ENCODE measurements at places on chromosomes 1 and 21. TPM values are rescaled to one million over a fixed set of nuclear protein-coding genes. Genes with fewer than 3 reads are reported as not detected.

DNA sequence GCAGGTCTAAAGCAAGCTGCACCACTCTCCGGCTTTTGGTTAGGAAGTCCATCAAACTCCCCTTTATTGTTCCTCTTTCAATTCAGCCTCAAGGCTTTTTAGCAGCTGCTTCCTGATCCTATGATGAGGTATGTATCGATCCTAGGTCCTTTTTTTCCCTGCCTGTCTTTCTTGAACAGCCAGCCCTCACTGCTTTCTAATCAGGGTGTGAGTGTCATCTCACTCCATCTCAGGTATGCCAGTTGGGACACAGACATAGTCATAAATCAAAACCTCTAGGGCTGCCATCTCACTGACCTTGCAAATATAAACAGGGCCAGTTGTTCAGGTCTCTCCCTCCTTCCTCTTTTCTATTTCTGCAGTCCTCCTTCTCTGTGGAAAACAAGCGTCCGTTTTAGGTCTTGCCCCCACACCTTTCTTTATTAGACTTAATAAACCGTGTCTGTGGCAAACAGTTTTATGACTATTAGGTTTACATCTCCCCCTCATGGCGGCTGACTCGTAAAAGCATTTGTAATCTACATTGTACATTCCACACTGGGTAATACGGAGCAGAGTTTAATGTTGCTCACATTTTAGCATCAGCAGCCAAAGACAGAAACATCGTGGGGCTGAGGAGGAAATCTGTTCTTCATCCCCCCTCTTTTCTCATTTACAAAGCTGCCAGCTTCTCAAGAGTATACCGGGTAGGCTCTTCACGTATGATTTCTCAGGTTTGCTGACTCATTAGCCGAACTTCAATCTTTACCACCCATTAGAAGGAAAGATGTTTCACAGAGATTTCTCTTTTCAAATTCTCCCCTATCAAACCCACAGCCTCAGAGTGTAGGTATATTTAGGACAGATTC is 11.6 kb downstream of the STYXL2 start:
- H3K27me3 ChIP-seq = no peaks in the 10 kb centered on the region
- H3K4me3 ChIP-seq = no peak overlapping the region
- DNase-seq = no peak

DNA sequence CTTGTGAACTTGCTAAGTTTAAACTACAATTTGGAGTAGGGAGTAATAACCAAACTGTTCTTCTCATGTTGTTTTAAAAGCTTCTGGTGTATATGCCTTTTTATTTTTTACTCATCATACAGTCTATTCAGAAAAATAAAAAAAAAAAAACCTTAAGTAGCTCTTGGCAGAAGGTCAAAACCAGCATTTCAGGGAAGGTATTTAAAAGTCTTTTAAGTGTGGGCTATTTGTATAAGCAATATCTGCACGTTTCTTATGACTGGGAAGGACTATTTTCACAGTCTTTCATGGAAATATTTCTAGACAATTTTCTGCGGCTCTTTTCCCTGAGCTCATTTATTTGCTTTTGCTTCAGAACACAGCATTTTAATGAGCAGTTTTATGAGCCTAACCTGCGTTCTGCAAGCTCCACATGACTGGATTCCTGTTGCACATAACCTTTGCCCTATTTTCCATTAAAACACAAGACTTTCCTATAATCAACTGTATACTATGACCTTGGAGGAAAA is 60.9 kb upstream of the C1orf105 start:
- peak overlapping the region; percentile 92 for H3K27ac ChIP-seq
- H3K4me3 ChIP-seq = peak overlapping the region; percentile 41
- H3K4me1 ChIP-seq = peaks cover 60% of the 10 kb centered on the region
- H3K27me3 ChIP-seq = no peaks in the 10 kb centered on the region

- H3K4me3 ChIP-seq = no peak overlapping the region
- H3K27ac ChIP-seq = no peak overlapping the region
- no peak for DNase-seq
- peaks cover 56% of the 10 kb centered on the region for H3K27me3 ChIP-seq
- peaks cover 22% of the 10 kb centered on the region for H3K4me1 ChIP-seq
These were observed 64.4 kb upstream of the LAPTM5 start for GRCh38 chr1:30822006-30822405.

DNA sequence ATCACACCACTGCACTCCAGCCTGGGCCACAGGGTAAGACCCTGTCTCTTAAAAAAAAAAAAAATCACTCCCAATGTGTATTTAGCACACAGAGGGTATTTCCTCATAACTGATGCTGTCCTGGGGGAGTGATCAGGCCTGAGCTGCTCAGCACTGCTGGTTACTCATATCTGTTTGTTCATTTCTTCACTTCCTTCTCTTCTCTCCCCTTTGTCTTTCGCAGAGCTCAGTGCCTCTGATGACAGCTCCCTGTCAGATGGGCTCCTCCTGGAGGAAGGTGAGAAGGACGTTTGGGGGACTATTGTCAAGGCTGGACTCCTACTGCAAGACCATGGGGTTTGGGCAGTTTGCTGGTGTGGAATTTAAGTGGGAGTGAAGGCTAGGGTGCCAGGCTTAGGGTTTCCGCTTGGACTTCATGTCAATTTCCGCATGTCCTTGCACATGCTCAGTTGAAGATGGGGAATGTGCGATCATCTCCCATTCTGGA is 13.0 kb downstream of the INAVA start:
- no peaks in the 10 kb centered on the region for H3K36me3 ChIP-seq
- DNase-seq = no peak
- no peak overlapping the region for H3K4me3 ChIP-seq
- no peak overlapping the region for H3K27ac ChIP-seq
- peaks cover 8% of the 10 kb centered on the region for H3K27me3 ChIP-seq
- peaks cover 11% of the 10 kb centered on the region for H3K4me1 ChIP-seq

- peaks cover under 1% of the 10 kb centered on the region for H3K27me3 ChIP-seq
- no peak overlapping the region for H3K27ac ChIP-seq
- H3K4me3 ChIP-seq = no peak overlapping the region
- H3K36me3 ChIP-seq = no peaks in the 10 kb centered on the region
- H3K4me1 ChIP-seq = no peaks in the 10 kb centered on the region
- no peak for DNase-seq
These were observed 19.3 kb downstream of the PTPN14 start for GRCh38 chr1:214532070-214532469.

DNA sequence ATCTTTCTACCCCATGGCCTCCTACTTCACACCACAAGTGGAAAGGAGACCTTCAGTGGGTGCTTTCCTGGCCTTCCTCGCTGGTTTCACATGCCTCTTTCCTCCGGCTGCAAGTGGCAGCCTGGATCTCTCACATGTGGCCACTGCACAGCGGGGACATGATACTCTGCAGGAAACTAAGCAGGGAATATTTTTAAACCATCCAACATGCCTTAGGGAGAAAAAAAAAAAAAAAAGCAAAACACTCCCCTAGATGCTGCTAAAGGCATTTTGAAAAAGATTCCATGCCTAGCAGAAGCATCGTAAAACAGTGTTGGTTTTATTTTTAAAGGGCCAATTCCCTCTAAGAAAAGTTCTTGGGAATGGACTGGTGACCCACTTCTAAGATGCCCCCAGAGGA is 12.2 kb upstream of the GJA5 start:
- DNase-seq = no peak
- H3K27me3 ChIP-seq = peaks cover 21% of the 10 kb centered on the region
- H3K4me3 ChIP-seq = no peak overlapping the region
- no peak overlapping the region for H3K27ac ChIP-seq
- H3K4me1 ChIP-seq = peaks cover 4% of the 10 kb centered on the region

DNA sequence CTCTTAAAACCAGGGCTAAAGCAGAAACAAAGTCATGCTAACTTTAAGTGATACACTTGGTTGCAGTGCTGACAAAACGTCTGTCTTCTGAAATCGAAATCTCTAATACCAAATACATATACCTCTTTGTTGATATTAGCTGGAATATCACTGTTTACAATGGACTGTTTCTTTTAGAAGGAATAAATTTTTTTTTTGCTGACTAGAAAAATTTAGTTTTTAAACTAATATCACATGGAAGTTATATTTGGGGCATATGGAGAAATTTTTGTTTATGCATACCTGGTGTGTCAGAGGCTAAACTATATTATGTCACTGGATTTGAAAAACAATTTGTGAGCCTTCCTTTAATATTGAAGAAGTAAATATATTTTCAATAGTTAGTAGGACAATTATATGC is 39.1 kb downstream of the USP25 start:
- H3K27ac ChIP-seq = no peak overlapping the region
- DNase-seq = no peak
- peaks cover 31% of the 10 kb centered on the region for H3K36me3 ChIP-seq
- H3K27me3 ChIP-seq = no peaks in the 10 kb centered on the region

DNA sequence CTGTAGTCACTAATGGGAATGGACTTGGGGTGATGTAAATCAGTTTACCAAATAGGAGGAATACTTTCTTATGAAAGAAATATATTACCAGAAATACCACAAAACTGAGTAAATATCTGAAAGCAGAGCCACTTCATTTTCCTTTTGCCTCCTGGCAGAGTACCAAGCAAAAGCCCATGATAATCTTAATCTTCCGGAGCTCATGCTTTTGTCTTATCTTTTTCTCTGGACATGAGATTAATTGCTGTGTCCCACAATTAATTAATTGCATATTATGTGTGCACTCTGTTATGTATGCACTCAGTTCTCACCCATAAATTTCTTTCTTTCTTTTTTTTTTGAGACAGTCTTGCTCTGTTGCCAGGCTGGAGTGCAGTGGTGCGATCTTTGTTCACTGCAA is 94.1 kb upstream of the PDE4B start:
- no peak for DNase-seq
- peaks cover 14% of the 10 kb centered on the region for H3K27me3 ChIP-seq
- no peaks in the 10 kb centered on the region for H3K36me3 ChIP-seq
- no peaks in the 10 kb centered on the region for H3K4me1 ChIP-seq
- H3K27ac ChIP-seq = no peak overlapping the region

S100A8 gene
- total RNA-seq = not detected

ITLN1 gene
- not detected for total RNA-seq

SELL gene
- total RNA-seq = 105 TPM

GJB5 gene
- total RNA-seq = not detected

TCHH gene
- not detected for total RNA-seq

GBP1 gene
- 69.6 TPM for total RNA-seq

ERICH3 gene
- total RNA-seq = not detected
